ENCODE measurements at places on chromosomes 4 and X.

DNA sequence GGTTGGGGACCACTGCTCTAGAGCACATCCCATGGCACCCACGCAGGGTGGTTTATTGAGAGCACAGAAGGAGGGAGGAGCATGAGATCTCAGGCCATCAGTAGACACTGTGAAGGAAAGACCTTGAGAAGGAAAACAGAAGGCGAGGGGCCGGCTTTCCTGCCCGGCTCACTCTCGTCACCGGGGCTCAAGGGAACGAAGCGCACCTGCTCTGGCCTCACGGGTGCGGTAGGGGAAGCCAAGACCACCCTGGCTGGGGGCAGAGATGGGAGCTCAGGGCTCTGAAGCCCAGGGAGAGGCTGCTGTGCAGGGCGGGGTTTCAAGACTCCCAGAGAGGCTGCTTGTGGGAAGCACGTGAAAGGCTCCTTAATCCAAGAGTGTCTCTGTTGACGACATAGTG, 105.9 kb downstream of the TNIP2 start:
- H3K27me3 ChIP-seq: no peaks in the 10 kb centered on the region
- no peak for DNase-seq
- H3K36me3 ChIP-seq: peaks cover 26% of the 10 kb centered on the region
- H3K4me1 ChIP-seq: peaks cover 6% of the 10 kb centered on the region

GRCh38 chr4:144572660-144573059, 73.3 kb upstream of the HHIP start:
- H3K4me1 ChIP-seq: no peaks in the 10 kb centered on the region
- no peaks in the 10 kb centered on the region for H3K36me3 ChIP-seq
- H3K4me3 ChIP-seq: no peak overlapping the region
- no peak for DNase-seq

GRCh38 chr4:71229477-71230270, 109.1 kb upstream of the SLC4A4 start:
- no peaks in the 10 kb centered on the region for H3K36me3 ChIP-seq
- DNase-seq: no peak
- no peak overlapping the region for H3K27ac ChIP-seq
- no peak overlapping the region for H3K4me3 ChIP-seq

DNA sequence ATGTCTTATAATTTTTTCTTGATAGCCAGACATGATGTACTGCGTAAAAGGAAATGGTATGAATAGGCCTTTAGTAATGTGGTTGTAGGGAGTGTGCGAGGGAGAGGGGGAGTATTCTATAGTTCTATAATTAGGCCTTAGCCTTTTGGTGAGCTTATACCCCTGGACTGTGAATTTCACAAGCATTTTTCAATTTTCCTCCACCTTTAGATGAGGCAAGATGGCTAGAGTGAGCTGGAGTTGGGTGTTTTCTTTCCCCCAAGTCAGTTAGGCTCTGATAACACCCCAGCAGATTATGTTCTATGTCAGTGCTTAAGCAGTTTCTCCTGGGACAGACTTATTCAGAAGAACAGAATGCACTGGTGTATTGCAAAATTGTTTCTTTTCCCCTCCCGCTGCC, 210.2 kb upstream of the NPY2R start:
- no peaks in the 10 kb centered on the region for H3K36me3 ChIP-seq
- H3K27ac ChIP-seq: no peak overlapping the region
- H3K27me3 ChIP-seq: no peaks in the 10 kb centered on the region
- H3K4me3 ChIP-seq: no peak overlapping the region
- no peaks in the 10 kb centered on the region for H3K4me1 ChIP-seq

DNA sequence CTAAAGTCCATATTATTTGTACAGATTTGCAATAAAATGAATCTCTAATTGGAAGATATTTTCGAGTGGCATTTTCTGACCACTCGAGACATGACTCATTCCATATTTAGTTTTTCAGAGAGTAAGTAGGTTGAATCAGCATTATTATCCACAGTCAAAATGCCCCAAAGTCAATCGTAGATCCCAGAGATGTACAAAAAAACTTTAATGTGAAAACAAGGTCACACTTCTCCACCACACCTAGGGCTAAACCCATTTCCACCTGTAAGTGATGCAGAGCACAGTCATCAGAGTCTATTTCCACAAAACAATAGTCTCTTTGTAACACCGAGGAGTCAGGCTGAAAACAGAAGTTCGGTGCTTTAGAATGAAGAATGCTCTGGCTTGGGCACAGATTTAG, 117.1 kb upstream of the TENM3 start:
- no peaks in the 10 kb centered on the region for H3K36me3 ChIP-seq
- no peak for DNase-seq
- H3K27ac ChIP-seq: no peak overlapping the region
- no peaks in the 10 kb centered on the region for H3K4me1 ChIP-seq
- no peak overlapping the region for H3K4me3 ChIP-seq
- H3K27me3 ChIP-seq: no peaks in the 10 kb centered on the region

DNA sequence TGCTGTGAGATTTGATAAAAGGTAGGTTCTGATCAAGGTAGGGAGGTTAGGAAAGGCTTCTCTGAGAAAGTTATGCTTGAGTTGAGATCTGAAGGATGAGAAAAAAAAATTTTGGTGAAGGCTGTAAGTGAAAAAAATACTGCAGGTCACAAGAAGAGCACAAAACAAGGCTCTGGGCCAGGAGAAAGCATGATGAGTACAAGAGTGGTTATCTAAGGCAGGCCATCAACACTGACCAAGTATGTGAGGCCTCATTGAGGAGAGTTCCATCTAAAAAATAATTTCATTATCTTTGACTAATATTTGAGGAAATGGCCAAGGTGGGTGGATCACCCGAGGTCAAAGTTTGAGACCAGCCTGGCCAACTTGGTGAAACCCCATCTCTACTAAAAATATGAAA, 71.6 kb upstream of the SLC4A4 start:
- H3K36me3 ChIP-seq: no peaks in the 10 kb centered on the region
- peaks cover 3% of the 10 kb centered on the region for H3K4me1 ChIP-seq
- DNase-seq: no peak

- H3K27ac ChIP-seq: no peak overlapping the region
- DNase-seq: no peak
- H3K36me3 ChIP-seq: no peaks in the 10 kb centered on the region
- H3K4me3 ChIP-seq: no peak overlapping the region
- no peaks in the 10 kb centered on the region for H3K4me1 ChIP-seq
These were observed 45.3 kb upstream of the KCTD8 start for GRCh38 chr4:44493924-44494323.

DNA sequence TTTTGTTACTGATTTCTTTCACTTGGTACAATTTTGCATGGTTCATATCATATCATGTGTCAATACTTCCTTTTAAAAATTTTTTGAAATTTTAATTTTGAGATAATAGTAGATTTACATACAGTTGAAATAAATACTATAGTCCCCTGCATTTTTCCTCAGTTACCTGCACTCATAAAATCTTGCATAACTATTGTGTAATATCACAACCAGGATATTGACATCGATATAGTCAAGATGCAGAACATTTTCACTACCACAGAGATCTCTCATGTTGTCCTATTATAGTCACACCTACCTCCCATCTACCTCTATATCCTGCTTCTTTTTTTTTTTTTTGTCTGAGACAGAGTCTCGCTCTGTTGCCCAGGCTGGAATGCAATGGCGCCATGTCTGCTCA, 36.7 kb upstream of the MSN start:
- H3K27me3 ChIP-seq: no peaks in the 10 kb centered on the region
- H3K36me3 ChIP-seq: no peaks in the 10 kb centered on the region
- DNase-seq: no peak
- no peaks in the 10 kb centered on the region for H3K4me1 ChIP-seq
- no peak overlapping the region for H3K27ac ChIP-seq

- DNase-seq: no peak
- H3K36me3 ChIP-seq: no peaks in the 10 kb centered on the region
- H3K4me1 ChIP-seq: no peaks in the 10 kb centered on the region
- H3K27ac ChIP-seq: no peak overlapping the region
These were observed 133.1 kb downstream of the JADE1 start for GRCh38 chr4:128942607-128943006.

Measured in CD8-positive, alpha-beta memory T cell (primary cell).